ENCODE measurements at places on chromosomes 6 and 20.

DNA sequence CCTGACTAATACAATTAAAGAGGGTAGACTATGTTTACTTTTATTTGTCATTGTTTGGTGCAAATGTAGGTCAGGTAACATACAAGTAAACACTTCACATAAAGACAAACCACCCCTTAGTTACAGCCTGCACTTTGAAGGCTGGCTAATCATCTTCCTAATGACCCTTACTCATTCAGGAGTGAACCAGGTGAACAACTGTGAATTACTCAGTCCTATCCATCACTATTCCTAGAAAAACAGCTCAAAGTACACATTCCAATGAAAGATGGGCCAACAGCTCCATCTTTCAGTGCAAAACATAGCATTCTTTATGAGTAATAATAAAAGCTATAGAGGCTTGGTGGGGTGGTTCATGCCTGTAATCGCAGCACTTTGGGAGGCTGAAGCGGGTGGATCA, 78.2 kb downstream of the FRK start:
- DNase-seq, result no peak

GRCh38 chr20:9458138-9458796, 56.1 kb upstream of the LAMP5 start:
- DNase-seq, result no peak

DNA sequence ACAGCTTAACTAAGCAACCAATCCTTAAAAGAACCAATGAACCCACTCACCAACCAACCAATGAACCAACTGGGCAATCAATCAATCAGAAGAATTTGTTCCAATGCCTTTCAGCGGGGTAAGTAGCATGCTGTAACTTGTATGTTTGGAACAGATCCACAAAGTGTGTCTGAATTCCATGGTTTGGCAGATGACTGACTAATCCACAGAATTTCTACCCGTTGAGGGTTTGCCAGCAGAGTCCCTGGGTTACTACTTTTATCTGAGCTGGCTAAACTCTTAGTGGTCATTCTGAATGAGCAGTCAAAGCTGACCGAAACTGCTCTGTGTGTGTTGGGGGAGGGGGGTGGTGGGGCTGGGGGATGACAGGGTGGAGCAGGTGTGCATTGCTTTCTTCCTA, 125.0 kb upstream of the JAG1 start:
- no peak for DNase-seq

DNA sequence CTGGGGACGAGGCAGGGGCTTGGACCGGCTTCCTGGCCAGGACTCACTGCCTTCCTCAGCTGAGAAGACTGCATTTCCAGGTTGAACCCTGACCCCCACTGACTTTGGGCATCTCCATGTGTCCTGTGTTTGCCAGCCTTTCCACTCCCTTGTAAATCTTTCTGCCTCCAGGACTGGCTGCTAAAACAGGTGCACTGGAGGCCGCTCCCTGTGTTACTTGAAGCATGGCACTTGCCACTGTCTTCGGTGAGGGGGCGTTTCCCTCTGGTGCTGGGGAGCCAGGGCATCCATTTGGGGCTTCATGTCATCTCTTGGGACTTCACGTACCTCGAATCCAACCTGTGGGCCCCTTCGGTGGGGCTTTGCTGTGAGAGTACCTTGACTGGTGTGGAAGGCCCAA, 6.7 kb upstream of the RBM38 start:
- DNase-seq, result no peak

GRCh38 chr6:45880676-45881075, 135.0 kb downstream of the CLIC5 start:
- no peak for DNase-seq

GRCh38 chr6:135938576-135939207, 87.2 kb downstream of the PDE7B start:
- no peak for DNase-seq

- no peak for DNase-seq
Measured at GRCh38 chr6:118509009-118509617, 39.0 kb upstream of the PLN start.

DNA sequence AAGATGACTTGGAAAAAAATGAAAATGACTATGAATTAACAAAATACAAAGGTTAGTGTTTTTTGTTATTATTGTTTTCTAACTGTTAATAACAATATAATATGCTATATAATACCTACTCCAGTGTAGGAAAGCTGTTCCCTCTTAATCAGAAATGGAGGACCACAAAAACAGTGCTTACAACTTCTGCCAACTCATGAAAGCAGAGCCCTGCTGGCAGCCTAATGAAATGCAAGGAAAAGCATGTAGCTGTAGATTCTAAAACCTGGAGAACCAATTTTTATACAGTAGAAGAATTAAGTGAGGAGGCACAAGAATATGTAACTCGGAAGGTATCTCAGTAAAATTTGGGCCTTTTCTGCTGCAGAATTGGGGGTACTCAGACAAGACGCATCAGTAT, 29.4 kb downstream of the PHIP start:
- DNase-seq, result no peak

DNA sequence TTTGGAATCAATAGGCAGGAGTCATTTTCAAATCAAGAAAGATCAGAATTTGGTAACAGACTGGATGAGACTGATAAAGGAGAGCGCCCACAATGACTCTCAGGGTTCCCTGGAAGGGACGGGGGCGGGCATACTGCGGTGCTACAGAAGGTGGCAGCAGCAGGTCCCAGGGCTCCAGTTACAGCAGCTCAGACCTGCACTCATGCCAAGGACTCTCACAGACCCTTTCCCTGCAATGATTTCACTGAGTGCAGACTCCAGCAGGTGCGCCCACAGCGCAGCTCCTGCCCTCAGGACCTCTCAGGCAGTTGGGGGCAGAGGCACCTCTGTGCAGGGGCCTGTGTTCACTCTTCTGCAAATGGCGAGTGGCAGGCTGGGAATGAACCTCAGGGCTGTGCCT, 359.8 kb downstream of the ZFAND3 start:
- no peak for DNase-seq

- no peak for DNase-seq
Measured at GRCh38 chr20:4471221-4471620, 250.5 kb upstream of the PRND start.

GRCh38 chr6:134584847-134585516, 267.1 kb upstream of the SGK1 start:
- no peak for DNase-seq

DNA sequence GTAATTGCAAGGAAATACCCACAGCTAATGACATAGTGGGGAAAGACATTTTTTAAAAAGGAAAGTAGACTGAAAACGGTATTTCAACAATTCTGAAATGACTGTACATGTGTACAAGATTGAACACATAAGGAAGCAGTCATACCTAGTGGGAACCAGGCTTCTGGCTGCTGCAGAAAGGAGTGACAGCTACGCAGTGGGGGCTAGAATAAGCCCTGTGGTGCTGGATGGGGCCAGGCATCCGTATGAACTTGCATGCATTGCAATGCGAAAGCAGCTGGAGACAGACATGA, 54.9 kb upstream of the GPR31 start:
- DNase-seq, result no peak

- no peak for DNase-seq
Measured at GRCh38 chr6:142839686-142840040, 105.3 kb downstream of the HIVEP2 start.

DNA sequence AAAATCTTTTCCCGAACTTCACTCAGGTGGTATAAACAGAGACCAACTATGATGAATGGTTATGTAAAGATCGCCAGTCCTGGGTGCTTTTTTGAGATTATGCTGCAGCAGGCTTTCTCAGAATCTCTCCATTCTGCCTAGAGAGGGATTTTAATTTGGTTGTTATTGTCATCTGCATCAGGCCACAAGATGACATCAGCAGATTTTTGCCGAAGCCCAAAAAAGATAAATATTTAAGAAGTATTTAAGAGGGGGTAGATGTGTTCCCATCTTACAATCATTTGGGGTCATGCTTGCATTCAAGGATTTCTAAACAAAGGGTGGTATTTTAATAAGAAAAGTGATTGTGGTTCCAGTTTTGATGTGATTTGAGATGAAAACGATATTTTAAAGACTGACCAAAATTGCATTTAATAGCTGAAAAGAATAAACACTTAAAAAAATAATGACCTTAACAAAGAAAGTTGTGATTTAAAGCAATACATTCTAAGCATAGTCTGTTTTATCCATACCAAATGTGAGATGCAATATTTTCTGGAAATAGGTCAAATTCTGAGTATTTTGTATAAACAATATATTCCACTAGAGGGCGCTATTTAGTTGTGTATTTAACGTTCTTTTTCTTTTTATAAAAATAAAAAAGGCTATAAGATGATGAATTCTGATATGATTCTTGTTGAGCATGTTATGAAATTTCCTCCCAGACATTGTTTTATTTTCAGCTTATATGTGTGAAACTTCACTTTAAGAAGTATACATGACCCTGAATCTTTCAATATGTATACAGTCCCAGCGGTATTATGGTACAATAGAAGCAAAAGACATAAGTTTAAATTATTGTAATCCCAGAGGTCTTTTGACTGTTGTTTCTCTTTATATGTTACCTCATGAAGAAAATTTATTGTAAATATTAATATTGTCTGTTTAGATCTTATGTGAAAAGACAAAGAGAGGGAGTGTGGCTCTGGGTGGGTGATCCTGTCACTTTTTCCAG, 51.0 kb upstream of the ZFP64 start:
- no peak for DNase-seq

DNA sequence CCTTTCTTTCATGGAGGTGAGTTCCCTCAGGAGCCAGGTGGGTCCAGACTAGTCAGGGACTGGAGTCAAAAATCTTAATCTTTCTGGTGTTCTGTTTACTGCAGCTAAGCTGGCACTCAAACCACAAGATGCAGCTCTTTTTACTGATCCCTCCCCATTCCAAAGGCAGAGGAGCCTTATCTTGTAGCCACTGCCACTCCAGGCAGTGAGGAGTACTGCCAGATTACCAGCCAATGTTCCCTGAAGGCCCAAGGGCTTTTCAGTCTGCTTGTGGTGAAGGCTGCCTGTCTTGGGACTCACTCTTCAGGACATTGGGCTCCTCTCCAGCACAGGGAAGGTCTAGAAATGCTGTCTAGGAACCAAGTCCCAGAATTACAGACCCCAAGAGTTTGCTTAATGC, 490.4 kb upstream of the ADGRB3 start:
- DNase-seq, result no peak

GRCh38 chr6:94751641-94752329, 825.5 kb upstream of the MANEA start:
- no peak for DNase-seq

DNA sequence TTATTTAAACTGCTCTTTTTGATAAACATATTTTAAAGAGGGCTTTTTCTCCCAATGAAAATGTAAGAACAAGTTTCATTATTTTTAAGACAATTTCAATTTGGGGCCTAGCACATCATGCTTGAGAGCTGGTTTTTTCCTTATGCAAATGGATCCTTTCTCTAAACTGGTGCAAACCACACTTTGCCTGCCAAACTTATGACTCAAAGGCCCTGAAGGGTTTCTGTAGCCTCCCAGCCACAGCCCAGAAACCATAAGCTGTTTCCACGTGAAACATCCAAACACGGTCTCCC, 451 bp upstream of the HSF2 start:
- DNase-seq, result no peak

DNA sequence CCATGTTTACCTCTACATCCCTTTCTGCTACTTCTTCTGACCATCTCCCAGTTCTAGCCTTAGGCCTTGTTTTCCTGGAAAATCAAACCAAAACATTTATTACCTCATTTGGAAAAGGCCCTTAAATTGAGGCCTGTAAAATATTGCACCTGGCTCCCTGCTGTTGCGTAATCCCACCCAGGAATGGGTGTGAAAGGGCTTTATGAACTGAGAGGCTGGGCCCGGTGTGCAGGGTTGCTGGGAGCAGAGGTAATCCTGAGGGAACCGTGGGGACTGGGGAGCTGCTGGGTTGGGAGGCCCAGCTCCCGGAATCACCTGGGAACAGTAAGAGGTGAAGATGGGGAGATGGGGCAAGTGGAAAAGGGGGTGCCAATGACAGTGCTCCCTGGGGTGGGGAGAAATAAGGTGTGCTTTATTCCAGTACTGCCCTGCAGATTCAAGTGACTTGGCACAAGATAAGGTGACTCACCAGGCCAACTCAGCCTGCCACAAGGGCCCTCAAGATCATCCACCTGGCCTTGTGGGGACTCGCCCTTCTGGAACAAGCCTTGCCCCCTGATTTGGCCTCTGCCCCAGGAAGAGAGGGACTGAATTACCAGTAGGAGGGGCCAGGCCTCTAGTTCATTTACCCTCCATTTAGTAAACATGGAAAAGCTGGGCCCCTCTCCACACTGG, 44.2 kb downstream of the KCNK5 start:
- no peak for DNase-seq

GRCh38 chr6:69105288-69105687, 470.2 kb downstream of the ADGRB3 start:
- no peak for DNase-seq

DNA sequence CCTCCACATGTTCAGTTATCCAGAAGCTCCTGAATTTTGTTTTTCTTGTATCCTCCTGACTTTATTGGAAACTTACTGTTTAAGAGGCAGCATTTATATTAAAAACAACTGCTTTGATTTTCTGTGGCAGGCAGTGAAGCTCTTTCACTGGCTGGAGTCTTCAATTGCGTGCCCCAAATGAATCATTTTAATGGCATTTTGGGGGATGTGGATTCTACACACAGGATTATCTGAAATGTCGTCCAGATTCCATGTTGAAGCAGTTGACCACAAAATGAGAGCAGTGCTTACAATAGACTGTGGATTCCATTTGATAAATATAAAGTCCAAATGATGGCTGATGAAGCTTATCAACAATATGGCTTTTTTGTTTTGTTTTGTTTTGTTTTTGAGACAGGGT, 41.0 kb upstream of the HIVEP1 start:
- no peak for DNase-seq

- DNase-seq, result no peak
Measured at GRCh38 chr6:117206944-117207687, 58.2 kb upstream of the VGLL2 start.

DNA sequence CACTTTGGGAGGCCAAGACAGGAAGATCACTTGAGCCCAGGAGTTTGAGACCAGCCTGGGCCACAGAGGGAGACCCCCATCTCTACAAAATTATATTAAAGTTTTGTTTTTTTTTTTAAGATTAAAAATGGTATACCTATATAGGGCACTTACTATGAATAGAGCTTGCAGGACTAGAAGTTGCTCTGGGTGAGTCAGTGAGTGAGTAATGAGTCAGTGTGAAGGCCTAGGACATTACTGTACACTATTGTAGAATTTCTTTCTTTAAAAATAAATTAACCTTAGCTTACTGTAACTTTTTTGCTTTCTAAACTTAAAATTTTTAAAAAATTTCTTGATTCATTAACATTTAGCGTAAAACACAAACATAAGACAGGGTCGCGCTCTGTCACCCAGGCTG, 29.7 kb downstream of the STK35 start:
- DNase-seq, result no peak
